ENCODE measurements at places on chromosomes 6 and 20.

DNA sequence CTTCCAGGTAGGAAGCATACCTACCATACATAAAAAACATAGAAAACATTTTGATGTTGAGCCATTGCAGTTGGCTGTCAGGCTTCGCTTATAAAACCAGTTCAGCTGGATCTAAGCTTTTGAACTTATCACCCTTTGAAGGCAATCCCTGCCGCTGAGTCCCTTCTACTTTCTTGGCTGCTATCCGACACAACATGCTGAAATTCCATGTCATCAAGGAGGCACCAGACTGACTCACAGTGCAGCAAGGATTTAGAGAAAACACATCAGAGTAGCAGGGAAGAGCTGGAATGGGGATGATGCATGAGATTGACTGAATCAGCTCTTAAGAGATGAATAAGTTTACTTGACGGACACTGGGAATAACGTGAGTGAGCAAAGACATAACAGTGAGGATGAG, 135.0 kb upstream of the MAN1A1 start:
- no peak for DNase-seq

- DNase-seq: no peak
Measured at GRCh38 chr6:70285201-70285600, 17.7 kb downstream of the COL9A1 start.

DNA sequence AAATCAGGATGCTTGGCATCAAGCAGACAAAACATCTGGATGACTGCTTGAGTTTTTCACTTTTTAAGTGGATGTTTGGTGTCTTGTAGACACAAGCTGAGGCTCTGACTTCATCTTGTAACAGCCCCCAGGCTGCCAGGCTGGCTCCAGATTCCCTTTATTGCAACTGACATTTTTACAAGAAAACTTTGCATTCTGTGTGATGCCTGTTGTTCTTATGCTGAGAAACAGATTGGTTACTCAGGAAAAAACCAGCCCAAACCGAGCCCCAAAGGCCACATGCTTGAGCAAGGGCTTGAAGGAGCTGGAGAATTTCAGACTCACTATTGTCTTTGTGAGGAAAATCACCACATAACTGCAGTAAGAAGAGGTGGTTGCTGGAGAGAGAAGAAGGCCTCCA, 98.4 kb upstream of the PREP start:
- no peak for DNase-seq

- no peak for DNase-seq
Measured at GRCh38 chr6:29967379-29968010, 25.2 kb downstream of the HLA-A start.

DNA sequence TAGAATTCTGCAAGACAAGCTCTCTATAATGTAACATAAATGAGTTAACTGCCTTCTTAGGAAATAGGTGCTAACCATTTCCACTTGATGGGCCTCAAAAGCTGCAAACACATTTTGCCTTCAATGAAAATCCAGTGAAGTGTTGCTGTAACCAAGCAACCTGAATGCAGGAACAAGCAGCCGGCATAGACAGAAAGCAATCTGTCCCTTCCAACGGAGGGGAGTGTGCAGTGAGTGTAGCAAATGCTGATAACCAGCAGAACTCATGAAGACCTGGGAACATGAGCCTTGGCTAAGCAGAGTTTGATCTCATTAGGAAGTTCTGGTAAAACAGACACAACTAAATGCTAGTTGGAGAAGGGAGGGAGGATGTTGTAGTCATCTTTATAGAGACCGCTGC, 697.8 kb downstream of the KIF16B start:
- no peak for DNase-seq

DNA sequence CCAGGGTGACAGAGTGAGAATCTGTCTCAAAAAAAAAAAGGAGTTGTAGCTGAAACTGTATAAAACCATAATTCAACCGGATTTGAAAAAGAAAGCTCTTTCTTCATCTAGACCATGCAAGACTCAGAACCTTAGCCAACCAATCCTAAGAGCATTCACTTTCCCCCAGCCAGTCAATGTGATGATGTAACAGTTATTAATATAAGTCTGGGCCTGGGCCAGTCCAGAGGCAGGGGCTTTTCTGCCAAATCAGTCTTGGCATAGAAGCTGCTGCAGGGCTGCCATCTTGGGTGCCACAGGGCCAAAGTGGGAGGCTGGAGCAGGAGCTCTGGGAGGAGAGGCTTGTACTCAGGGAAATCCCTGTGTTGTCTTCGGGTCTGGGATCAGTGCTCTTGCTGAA, 288.4 kb downstream of the CLIC5 start:
- no peak for DNase-seq

- DNase-seq: no peak
Measured at GRCh38 chr6:44954281-44954680, 373.8 kb upstream of the RUNX2 start.

GRCh38 chr6:11380969-11381744, 148.7 kb upstream of the NEDD9 start:
- no peak for DNase-seq

- no peak for DNase-seq
Measured at GRCh38 chr6:3822747-3823445, 26.3 kb upstream of the FAM50B start.

GRCh38 chr6:153537422-153537821, 406.3 kb upstream of the RGS17 start:
- DNase-seq: no peak

GRCh38 chr6:28988536-28989311, 16.4 kb downstream of the ZNF311 start:
- DNase-seq: no peak

DNA sequence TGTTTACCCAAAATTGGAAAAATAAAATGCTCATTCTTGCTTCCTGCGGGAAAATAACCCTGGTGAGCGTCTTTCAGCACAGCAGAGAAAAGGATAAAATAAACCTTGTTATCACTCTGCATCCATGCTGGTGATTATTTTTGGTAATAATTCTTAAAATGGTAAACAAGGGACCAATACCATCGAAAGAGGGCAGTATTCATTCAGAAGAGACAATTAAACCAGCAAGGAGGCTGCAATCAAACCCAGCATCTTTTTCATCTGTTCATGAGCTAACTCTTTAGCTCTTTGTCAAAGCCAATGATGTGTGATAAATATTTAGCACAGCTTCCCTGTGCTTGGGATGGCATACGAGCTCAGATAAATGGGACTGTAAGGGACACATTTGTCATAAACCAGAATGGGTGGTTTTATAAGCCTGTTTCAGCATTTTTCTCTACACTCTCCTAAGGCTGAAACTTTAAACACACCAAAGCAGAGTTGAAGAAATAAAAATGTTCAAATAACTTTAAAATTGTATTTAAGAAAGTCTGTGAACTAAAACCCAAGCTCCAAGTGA, 34.4 kb downstream of the CDH26 start:
- DNase-seq: no peak

DNA sequence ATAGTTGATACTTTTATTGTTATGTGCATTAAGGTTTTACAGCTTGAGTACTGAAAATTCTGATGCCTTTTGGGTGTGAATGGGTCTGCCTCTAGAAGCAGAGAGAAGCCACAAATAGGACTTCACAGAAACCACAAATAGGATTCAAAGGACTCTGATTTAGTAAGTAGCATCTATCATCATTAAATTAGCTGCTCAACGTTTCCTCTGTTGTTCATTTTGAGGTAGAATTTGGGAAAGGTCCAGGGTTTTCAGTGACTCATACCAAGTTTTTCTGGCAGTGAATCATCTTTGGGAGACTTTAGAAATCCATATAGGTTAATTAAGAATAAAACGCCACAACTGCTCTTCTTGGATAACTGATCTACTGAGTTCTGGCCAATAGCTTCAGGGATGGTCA, 105.1 kb downstream of the PHF3 start:
- no peak for DNase-seq

DNA sequence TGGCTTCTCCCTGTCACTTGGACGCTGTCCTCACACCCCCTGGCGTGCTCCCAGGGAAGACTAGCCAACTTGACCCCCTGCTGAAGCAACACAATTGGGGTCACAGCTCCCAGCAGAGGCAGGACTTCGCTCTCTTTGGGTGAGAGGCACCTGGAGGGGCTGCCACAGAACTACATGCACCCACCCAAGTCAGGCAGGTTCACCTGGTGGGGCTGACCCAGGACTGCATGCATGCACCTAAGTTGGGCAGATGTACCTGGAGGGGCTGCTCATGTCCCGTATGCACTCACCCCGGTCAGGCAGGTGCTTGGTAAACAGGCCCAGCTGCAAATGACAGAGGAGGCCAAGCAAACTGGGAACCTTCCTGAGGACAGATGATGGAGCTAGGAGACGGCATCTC, 154.3 kb upstream of the RPS6KA2 start:
- DNase-seq: no peak

GRCh38 chr20:12660918-12661317, 347.9 kb upstream of the SPTLC3 start:
- DNase-seq: no peak

DNA sequence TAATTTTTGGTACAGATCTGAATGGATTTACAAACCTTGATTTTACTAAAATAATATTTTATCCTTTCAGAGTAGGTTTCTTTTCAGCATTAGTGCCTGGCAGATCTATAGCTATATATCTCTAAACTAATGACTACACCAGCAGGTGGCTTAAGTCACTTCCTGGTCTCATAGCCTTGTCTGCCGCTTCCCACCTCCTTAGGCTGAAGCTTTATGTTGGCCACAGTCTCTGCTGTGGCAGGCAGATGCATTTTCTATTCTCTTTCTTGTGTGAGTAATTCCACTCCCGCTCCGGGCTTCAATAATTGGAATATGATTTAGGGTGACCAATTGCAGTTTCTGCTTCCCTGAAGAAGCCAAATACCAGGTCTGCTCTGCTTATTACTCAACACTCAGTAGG, 226.8 kb upstream of the HS3ST5 start:
- DNase-seq: no peak

DNA sequence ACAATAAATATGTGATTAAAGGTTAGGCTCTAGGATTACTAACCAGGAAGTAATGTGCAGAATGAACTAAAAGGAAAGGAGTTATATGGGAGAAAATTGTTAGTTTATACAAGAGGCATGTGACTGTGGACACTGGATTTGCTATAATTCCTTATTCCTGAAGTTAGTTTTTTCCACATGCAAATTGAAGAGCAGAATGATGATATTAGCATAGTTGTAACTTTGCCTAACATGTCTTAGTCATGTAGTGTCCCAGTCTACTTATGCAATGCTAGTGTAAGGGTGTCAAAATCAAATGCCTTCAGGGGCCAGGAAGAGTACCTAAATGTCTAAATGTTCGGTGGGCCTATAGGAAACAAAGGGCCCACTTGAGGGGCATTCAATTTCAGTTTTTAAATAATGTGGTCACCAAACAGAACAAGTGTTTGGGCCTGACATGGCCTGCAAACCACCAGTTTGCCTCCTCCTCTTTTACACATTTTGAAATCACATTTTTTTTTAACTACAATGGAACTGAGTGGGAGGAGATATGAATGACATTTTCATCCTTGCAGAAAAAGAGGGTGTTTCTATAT, 28.0 kb upstream of the CEP85L start:
- DNase-seq: no peak

DNA sequence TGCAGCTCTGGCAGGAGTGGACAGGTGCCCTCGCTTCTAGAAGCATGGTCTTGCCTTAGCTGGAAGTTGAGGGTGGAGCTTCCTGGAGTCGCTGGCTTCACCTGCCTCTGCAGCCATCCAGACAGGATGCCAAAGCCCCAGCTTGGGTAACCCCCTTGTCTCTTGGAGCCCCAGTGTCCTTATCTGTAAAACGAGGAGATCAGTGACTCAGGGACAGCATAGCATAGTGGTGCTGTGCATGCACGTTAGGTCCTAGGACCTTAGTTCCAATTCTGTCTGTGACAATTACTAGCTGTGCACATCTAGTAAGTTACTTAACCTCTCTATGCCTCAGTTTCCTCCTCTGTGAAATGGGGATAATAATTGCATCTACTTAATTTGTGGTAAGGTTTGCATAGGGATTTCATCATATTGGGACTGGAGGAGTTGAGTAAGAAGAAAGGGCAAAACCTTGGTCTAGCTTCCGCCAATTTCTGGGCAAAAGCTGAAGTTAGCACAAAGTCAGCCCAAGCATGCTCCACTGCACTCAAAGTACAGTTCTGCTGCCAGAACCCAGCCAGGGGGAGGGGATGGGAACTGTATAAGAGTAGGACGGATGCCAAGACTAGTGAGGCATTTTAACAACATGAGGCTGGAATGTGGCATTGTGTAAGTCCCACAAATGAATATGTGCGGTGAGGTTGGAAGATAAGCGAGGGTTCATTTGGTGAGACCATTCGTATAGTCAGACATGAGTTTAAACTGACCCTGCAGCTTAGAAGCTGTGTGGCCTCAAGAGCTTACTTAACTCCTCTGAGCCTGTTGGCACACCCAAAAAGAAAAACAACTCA, 24.5 kb downstream of the TOX2 start:
- no peak for DNase-seq

- DNase-seq: no peak
Measured at GRCh38 chr6:11236076-11236750, 3.7 kb upstream of the NEDD9 start.

DNA sequence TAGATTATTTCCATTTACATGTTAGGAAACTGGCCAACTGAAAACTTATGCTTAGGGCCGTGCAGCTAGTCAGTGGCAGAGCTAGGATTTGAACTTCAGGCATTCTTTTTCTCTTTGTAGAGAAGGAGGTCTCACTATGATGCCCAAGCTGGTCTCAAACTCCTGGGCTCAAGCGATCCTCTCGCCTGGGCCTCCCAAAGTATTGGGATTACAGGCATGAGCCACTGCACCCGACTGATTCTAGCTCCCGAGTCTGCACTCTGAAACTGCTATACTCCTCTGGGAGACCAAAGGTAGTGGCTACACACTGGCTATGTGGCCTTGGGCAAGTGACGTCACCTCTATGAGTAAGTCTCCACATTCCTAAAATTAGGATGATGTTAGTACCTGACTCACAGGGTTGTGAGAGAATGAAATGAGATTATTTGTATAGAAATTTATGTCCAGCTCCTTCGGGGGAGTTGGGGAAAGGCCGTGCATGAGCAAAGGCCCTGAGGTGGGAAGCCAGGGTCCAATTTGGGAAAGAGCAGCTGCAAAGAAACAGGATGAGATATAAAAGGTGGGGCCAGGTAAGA, 6.4 kb downstream of the PLTP start:
- no peak for DNase-seq

GRCh38 chr6:44010411-44011349, 116.6 kb downstream of the MRPL14 start:
- no peak for DNase-seq

- DNase-seq: no peak
Measured at GRCh38 chr6:126077810-126078776, 91.8 kb downstream of the TRMT11 start.

- no peak for DNase-seq
Measured at GRCh38 chr6:26468829-26469228, 11.1 kb downstream of the BTN2A1 start.

All from stimulated activated CD8-positive, alpha-beta memory T cell treated with anti-CD3 and anti-CD28 coated beads, Interleukin-15, amount 100 ng/mL, for 24 hours (primary cell).